ENCODE measurements at places on chromosomes 16 and 17. TPM values are rescaled to one million over a fixed set of nuclear protein-coding genes. Genes with fewer than 3 reads are reported as not detected.

DNA sequence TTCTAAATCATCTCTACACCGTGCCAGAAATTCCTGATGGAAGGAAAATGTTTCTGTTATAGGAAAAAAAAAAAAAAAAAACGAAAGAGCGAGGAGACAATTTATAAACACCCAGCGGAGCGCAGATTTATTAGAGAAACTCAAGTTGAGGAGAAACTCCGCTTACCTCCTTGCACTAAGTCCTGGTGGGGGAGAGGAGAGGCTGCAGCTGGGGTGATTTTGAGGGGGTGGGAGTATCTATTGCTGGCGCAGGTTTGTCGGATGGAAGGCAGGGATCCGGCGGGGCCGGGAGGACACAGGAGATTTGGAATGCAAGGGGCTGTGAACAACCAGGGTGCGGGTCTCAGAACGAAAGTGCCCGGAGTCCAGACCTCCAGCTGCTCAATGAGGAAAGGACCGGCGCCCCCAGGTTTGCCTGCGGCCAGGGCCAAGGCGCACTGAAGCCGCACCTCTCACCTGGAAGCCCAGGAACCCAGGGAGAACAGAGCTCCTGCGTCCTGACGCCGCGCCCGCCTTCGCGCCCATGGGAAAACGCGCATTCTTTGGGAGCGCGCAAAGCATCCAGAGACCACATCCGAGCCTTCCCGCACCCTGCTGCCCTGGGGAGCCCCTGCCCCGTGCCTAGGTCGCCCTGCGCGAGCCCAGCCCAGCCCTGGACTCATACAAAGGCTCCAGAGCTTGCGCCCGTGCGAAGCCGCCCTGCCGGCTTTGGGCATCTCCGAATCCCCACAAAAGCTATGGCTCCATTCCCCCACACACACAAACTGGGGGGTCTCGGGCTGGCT is 2.6 kb upstream of the HOXB8 start:
- peaks cover 66% of the 10 kb centered on the region for H3K27me3 ChIP-seq
- no peak for DNase-seq
- no peak overlapping the region for H3K4me3 ChIP-seq
- no peak overlapping the region for H3K27ac ChIP-seq
- no peaks in the 10 kb centered on the region for H3K4me1 ChIP-seq
- no peaks in the 10 kb centered on the region for H3K36me3 ChIP-seq

Gene OTOP2
- not detected for polyA plus RNA-seq

DNA sequence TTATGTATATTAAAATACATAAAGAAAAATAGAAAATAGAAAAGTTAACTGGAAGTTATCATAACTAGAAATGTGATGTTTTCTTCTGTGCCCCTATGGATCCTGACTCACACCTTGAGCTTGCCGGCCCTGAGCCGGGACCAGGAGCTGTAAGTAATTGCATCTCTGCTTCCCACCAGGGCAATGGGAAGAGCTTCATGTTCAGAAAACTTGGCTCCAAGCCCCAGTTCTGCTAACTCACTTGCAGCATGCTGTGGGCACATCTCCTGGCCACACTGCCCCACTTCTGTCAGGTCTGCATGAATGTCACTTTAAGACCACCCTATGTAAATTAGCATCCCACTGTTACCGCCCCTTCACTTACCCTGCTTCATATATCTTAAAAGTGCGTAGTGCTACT is 37.2 kb downstream of the GNAO1 start:
- no peaks in the 10 kb centered on the region for H3K4me1 ChIP-seq
- H3K4me3 ChIP-seq: no peak overlapping the region
- no peak overlapping the region for H3K27ac ChIP-seq
- no peaks in the 10 kb centered on the region for H3K36me3 ChIP-seq

- no peaks in the 10 kb centered on the region for H3K27me3 ChIP-seq
- no peak overlapping the region for H3K4me3 ChIP-seq
- no peak for DNase-seq
- H3K27ac ChIP-seq: peak overlapping the region; percentile 72
Observed at GRCh38 chr16:2037647-2038381, 9.8 kb downstream of the NTHL1 start.

DNA sequence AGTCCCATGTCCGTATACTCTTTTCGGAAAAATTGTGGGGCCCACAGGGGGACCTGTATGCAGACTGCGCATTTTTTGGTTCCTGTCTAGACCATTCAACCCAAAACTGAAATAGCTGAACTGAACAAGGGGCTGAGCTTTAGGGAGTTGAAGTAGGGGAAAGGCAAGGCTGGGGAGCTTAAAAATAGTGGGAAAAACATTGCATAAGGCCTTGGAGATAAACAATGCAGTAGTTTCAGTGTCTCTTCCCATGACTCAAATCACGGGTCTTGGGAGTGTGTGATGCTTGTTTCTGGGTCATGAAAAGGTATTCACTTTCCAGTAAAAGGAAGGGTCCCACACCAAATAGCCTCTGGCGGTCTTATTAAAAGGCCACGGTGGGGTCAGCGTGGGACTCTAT is 402.8 kb upstream of the SALL1 start:
- DNase-seq: no peak
- no peak overlapping the region for H3K4me3 ChIP-seq
- H3K4me1 ChIP-seq: no peaks in the 10 kb centered on the region

Gene OR2C1
- not detected for polyA plus RNA-seq

DNA sequence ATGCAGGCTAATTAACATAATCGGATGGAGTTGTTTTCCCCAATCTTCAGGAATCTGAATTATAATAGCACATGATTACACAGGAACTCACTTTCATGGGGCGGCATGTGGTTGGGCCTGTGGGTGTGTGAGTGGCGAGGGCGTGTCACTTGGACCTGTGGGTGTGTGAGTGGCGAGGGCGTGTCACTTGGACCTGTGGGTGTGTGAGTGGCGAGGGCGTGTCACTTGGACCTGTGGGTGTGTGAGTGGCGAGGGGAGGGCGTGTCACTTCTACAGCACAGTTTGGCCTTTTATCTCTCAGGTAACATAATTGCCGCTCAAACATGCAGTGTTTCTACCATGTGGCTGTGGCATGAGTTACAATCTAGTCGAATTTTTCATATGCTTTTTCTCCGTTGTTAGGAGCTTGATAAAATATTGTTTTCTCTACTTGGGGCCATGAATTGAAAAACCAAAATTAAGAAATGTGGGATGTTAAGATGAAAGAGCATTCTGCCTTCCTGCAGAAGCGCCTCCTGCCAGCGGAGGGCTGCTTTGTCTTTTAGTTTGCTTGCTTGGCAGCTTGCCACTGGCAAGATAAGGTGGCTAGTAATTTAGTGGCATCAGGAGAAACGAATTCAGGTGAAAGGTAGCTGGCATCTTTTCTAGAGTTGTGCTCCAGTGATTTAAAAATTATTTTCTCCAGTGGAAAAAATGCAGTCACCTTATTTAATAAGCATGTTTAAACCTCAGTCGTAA is 36.2 kb downstream of the USP10 start:
- peaks cover 32% of the 10 kb centered on the region for H3K4me1 ChIP-seq
- H3K36me3 ChIP-seq: no peaks in the 10 kb centered on the region
- no peak overlapping the region for H3K4me3 ChIP-seq
- DNase-seq: peak; percentile 66

DNA sequence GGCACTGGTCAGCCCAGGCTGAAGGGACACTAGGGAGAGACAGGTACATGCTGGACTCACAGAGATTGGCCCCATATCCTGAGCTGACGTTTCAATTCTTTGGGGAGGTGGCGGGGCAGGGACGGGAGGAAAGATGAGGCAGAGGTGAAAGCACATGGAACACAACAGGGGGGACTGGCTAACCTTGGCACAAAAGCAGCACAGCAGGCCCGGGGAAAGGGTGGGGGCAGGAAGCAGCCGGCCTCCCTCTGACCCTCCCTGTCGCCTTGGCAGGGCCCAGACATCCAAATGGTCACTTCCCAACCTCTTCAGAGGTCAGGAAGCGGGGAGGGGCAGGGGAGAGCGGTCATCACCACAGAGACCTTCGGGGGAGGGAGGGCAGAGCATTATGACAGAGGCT is 6.6 kb downstream of the VAT1 start:
- H3K4me3 ChIP-seq: no peak overlapping the region
- peak; percentile 83 for DNase-seq
- H3K36me3 ChIP-seq: no peaks in the 10 kb centered on the region
- peak overlapping the region; percentile 52 for H3K27ac ChIP-seq
